ENCODE measurements at places on chromosomes 7 and 10. TPM values are rescaled to one million over a fixed set of nuclear protein-coding genes. Genes with fewer than 3 reads are reported as not detected.

CALML5 gene
- polyA plus RNA-seq: not detected

SYNPO2L gene
- polyA plus RNA-seq: 0.15 TPM

LRRC61 gene
- polyA plus RNA-seq: 23.2 TPM

TMEM229A gene
- polyA plus RNA-seq: not detected

TAS2R4 gene
- not detected for polyA plus RNA-seq

DGKI gene
- 2.5 TPM for polyA plus RNA-seq

SFMBT2 gene
- polyA plus RNA-seq: 1.2 TPM

MAT1A gene
- 2.9 TPM for polyA plus RNA-seq

TET1 gene
- 0.22 TPM for polyA plus RNA-seq

NUDT1 gene
- polyA plus RNA-seq: 12.1 TPM

LRRC17 gene
- polyA plus RNA-seq: 2.1 TPM

TCAF2 gene
- 1.3 TPM for polyA plus RNA-seq

GRCh38 chr7:148211740-148212151 is 378.8 kb upstream of the C7orf33 start:
- peak; percentile 45 for DNase-seq

DNA sequence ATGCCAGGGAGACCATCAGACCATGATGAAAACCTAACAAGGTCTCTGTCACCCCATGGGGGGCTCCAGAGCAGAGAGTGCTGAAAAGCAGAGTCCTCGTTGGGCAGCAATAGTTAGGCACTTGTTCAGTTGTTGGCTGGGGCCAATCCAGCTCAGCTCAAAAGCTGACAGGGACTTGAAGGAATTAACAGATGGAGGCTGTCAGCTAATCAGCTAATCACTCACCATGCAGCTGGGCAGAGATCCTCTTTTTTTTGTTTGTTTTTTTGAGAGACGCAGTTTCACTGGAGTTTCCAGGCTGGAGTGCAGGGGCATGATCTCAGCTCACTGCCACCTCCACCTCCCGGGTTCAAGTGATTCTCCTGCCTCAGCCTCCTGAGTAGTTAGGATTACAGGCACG is 18.1 kb downstream of the CEP55 start:
- DNase-seq: no peak

DNA sequence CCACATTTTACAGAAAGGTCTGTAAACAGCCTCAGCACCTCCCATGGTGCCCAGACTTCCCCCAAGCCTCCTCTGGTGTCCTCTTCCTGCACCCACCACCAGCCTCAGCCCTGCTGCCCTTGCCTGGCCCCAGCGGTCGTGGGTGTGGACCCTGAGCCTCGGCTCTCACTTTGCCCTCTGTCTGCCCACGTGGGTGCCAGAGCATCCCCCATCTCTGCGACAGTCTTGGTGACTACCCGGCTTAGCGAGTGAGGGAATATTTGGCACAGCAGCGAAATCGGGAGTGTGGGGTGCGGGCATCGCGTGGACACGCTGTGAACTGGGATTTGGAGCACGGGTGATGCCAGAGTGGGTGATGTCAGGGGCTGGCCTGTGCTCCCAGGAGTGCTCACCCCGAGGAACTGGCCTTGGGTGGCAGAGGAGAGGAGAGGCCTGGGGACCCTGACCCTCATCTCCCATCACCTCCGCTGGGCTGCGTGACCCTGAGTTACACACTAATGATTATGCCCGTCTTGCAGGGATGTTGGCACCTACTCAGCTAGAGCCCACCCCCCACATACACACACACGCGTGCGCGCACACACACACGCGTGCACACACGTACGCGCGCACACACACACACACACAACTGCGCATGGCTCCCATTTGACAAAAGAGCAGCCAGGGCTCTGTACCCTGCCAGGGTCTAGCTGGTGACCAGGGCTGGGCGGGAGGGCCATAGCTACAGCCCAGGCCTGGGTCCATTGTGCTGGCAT is 8.7 kb downstream of the ELFN1 start:
- DNase-seq: no peak

DNA sequence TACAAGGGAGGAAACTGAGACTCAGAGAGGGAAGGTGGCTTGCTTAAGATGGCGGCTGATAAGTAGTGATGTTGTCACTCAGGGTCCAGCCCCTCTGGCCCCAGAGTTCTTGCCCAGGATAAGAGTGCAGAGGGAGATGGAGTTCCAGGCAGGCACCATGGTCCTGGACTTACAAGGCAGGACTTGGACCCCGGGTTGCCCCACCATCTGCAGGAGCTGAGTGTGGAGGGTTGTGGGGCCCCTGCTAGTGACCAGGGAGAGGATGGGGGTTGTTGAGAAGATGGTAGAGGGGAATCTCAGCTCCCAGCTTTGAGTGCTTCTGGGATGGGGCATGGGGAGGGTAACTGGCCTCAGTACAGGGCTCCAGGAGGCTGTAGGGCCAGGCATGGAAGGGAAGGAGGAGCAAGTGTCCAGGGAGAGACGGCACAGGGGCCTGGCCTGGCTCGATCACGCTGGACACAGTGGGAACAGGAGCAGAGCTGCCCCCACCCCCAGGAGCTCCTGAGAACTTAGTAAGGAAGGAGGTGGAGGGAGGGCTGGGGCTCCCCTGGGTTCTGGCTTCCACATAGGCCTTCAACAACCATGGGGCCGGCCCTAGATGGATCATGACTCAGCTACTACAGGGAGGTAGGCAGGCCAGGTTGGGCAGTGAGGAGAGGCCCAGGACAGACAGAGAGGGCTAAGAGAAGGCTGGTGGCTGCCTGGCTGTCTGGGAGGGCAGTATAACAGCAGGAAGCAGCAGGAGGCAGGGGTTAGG is 28.2 kb downstream of the PPIF start:
- peak; percentile 45 for DNase-seq

GRCh38 chr10:95247881-95248583 is 42.8 kb downstream of the PDLIM1 start:
- no peak for DNase-seq

DNA sequence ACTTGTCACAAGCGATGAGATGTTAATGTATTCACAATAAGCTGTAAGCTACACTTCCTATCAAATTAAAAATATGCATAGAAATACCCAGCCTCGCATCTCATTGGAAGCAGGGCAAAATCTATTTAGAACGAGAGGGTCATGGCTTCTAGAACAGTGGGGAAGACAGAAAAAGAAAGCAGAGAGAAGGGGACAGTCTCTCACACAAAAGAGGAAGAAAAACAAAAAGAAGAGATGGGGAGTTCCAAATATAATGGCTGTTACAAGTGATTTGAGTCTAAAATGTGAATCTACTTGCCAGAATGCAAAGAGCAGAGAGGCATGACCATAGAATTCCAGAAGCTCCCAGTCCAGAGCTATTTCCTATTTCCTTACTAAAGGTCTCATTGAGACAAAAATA is 13.8 kb downstream of the LRRN3 start:
- no peak for DNase-seq

GRCh38 chr7:128679920-128680319 is 7.8 kb downstream of the GARIN1A start:
- DNase-seq: no peak

- DNase-seq: peak; percentile 90
These were observed 28.5 kb downstream of the RET start for GRCh38 chr10:43105102-43105955.

DNA sequence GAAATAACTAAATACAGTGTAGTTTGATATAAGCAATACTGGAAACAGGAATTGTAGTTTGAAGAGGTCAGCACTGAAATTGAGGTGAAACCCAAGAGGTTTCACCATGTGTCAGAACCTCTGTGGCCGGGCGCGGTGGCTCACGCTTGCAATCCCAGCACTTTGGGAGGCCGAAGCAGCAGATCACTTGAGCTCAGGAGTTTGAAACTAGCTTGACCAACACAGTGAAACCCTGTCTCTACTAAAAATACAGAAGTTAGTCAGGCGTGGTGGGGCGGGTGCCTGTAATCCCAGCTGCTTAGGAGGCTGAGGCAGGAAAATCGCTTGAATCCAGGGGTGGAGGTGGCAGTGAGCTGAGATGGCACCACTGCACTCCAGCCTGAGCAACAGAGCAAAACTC is 13.7 kb downstream of the AHCYL2 start:
- DNase-seq: peak; percentile 60

DNA sequence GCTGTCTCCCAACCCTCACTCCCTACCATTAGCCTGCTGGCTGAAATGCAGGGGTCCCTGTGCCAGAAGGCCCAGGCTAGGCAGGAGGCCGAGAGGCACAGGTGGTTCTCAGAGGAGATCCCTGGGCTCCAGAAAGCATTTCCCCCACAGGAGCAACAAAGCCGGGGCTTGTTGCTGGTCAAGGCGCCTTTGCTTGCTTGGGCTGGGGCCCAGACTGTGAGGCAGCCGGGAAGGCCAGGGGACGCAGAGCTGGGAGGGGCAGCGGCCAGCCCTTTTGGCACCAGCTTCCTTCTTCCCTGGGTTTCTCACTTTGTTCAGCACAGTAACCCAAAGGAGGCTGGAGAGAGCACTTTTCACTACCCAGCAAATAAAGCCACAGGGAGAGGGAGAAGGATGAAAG is 48.6 kb downstream of the FBXW4 start:
- no peak for DNase-seq

GRCh38 chr10:8242295-8242872 is 187.9 kb downstream of the GATA3 start:
- DNase-seq: no peak

DNA sequence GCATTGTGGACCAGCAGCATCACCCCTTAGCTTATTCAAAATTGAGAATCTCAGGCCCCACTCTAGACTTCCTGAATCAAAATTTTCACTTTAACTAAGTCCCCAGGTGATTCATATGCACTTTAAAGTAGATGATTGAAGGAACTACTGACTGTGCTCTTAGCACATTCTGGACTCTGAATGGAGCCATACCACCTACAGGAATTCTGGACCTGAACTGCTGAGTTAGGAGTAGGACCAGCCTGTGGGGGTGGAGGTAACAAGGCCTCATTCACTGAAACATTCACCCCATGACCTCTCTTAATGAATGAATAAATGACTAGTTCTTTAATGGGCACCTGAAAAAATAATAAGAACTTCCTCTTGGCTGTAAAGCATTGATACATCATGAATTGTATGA is 7.3 kb downstream of the PDK4 start:
- DNase-seq: no peak

DNA sequence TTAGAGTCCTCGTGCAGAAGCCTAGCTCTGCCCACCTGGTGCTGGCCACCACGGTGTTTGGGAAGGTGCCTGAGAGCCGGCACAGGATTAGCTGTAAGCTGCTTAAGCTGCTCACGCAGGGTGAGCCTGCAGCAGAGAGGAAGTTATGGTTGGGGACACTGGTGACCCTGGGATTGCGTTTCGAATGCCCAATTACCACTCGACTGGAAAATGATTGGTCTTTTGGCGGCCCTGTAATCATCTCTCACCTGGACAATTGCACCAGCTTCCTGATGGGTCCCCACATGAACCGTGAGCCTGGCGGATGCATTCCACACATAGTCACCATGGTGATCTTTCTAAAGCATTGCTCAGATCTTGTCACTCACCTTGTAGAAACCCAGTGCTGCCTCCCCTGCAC is 442.3 kb upstream of the ZMIZ1 start:
- DNase-seq: no peak

GRCh38 chr7:93530701-93531100 is 43.8 kb downstream of the CALCR start:
- no peak for DNase-seq

DNA sequence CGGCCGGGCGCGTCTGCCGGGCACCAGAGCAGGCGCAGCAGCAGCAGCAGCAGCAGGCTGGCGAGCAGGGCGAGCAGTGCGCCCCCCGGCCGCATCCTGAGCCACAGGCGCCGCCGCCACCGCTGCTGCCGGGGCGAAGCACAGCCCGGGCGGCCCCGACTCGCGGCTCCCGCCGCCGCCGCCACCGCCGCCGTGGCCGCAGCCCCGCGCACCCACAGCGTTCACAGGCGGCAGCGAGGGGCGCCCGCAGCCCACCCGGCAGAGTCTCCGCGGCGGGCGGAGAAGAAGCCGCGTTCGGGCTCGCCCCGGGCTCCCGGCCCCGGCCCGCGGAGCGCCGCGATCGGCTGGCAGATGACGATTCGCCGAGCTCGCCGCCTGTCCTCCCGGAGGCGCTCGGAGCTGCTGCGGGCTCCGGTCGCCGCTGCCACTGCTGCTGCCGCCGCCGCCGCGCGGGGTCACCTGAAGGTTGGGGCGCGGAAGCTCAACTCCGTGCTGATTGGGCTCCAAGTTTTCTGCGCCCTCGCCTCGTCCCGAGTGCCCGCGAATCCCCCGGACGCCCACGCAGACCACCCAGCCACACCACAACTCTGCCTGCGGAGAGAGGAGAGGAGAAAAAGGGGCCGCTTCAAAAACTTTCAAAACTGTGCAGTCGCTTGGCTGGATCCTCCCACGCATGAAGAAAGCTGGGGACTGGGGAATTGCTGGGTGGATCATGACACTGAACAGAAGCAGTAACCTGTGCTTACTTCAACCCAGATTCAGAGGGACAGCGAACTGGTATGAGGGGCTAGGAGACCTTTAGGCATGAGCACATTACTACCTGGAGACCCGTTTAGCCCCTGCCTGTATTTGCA is at the start of gene ST8SIA6:
ST8SIA6 (minus strand) TSS at position 435 of the 854 bp plus-strand sequence; CDS start at position 95, 340 bp downstream.
- DNase-seq: peak; percentile 83

- peak; percentile 65 for DNase-seq
These were observed 162.9 kb downstream of the ZNF33B start for GRCh38 chr10:42475168-42476098.

GRCh38 chr10:48806342-48806741 is 121.7 kb downstream of the WDFY4 start:
- DNase-seq: no peak

DNA sequence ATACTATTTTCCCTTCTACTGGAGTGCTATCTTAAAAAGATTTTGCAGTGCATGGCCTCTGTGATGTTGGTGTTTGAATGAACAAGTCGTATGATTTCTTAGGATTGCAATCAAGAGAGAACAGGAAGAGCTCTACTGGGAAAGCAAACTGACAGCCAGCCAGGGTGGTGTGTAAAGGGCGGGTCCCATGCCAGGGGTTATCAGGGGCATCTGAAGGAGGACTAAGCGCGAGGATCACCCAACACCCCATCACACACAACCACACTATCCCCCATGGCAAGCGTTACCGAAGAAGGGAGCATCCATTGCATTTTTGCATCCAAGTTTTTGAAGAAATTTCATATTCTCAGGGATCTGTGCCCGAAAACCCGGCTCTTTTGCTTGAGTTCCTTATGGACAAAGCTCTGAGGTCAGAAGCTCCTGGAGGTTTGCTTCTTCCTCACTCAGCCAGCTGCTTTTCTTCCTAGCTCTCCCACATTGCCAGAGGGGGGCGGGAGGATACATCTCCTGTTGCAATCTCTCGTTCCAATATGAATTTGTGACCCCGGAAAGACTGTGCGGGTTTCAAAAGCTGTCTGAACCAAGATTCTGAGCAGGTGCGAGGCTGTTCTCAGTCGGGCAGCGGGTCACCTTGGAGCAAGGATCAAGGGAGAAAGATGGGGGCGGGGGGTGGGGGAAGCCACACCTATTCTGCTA is 5.2 kb downstream of the NEUROD6 start:
- no peak for DNase-seq

- no peak for DNase-seq
These were observed 11.9 kb downstream of the CYTH3 start for GRCh38 chr7:6260291-6261187.

- DNase-seq: no peak
These were observed 74.9 kb downstream of the NUDCD3 start for GRCh38 chr7:44415510-44415909.

Measured in kidney (tissue), 22 donors.